ENCODE measurements at places on chromosomes 12 and 14.

DNA sequence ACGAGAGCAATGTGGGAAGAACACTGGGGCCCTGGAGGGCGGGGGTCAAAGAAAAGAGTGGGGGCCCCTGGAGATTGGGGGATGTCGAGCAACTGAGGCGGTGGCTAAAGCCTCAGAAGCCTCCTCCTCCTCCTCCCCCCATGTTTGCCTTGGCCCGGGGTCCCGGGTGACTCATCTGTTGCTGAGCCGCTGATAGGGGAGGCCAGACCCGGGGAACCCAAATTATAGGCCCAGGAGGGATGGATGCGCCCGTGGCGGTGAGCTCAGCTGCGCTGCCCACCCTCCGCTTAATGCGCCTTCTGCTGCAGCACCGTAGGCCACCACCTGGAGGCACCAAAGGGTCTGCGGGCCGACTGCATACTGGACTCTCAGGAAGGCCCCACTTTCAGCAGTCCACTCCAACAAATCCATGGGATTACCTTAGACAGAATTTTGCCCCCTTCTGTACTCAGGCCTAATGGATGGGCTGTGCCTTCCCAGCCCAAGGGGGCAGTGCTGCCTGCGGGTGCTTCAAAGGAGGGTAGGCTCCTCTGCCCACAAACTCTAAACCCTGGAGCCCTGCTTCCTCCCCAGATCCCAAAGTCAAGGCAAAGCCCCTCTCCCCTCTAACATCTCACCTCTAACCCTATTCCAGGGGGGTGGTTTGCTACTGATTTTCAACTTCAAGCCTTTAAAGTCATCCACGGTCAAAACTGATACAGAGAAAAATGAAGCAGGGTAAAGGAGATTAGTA is 2.6 kb upstream of the WNT10B start:
- DNase-seq, result peak; percentile 23

- DNase-seq, result no peak
These were observed 1.0 kb upstream of the TAS2R13 start for GRCh38 chr12:10910380-10910779.

GRCh38 chr12:68765696-68766095 is 19.7 kb downstream of the SLC35E3 start:
- no peak for DNase-seq

GRCh38 chr12:87779858-87780498 is 249.2 kb downstream of the C12orf50 start:
- DNase-seq, result no peak

- no peak for DNase-seq
These were observed 13.6 kb upstream of the TMED10 start for GRCh38 chr14:75190023-75190422.

DNA sequence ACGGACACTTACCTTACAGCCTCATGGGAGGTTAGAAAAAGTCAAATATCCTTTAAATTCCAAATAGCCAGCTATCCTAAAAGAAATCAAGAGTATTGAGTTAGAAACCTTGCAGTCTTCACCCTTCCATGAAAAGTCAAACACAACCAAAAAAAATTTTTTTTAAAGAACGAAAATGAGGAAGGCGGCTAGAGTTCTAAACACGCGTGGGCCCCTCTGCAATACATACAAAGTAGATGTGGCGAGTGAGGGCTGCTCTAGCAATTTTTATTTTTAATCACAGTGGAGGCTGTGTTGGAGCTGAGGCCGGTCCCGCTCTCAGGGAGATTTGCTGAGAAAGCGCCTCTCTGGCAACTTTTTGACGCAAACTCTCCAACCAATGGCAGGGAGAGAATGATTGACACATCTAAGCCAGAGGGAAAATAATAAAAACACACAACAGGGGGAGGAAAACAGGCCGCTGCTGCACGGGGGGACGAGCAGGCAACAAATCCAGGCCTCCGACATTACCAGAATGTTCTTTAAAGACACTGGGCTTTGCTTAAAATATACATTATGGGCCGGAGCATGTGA is at the start of gene OTX2:
Gene OTX2, minus strand, starts transcription at position 333 of the 573 bp plus-strand sequence. CDS start 5,023 bp downstream, outside the sequence.
- DNase-seq, result no peak

- DNase-seq, result peak; percentile 59
These were observed 394.5 kb upstream of the ATP2B1 start for GRCh38 chr12:90102957-90103652.

DNA sequence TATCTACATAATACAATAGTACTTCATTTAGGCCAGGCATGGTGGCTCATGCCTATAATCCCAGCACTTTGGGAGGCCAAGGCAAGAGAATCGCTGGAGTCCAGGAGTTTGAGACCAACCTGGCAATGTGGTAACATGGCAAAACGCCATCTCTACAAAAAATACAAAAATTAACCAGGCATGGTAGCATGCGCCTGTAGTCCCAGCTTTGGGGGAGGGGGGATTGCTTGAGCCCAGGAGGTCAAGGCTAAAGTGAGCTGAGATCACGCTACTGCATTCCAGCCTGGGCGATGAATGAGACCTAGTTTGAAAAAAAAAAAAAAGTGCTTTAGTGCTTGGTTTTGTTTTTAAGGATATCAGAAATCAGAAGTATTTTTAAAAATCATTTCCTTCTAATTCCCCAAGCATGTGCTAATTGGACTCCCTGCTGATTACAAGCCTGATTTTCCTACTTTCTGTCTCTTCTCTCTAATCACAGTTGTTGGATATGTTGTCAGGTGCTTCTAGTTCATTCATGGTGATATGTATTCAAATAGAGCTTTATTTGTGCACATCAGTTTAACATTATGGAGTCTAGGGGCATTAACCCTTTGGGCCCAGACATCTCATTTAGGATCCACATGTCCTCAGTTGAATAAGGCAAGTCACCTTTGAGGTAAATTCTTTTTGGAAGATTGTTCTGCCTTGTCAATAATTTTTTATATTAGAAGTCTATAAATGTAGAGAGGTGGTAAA is 7.0 kb upstream of the KRAS start:
- DNase-seq, result no peak

DNA sequence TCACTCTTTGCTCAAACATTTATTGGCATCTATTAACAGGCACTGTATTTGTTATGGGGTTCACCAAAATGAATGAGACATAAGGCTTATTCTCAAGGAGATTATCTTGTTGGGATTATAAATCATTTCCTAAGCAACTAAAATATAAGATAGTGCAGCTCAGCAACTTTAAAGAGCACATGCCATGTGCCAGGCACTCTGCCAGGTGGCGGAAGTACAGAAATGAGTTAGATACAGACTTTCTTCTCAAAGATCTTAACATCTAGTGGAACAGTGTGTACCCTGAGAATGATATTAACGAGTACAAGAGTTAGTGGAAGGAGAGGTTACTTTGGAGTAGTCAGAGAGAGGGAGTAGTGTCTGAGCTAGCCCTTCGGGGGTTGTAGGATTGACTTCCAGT is 28.4 kb upstream of the TOMM20L start:
- no peak for DNase-seq

DNA sequence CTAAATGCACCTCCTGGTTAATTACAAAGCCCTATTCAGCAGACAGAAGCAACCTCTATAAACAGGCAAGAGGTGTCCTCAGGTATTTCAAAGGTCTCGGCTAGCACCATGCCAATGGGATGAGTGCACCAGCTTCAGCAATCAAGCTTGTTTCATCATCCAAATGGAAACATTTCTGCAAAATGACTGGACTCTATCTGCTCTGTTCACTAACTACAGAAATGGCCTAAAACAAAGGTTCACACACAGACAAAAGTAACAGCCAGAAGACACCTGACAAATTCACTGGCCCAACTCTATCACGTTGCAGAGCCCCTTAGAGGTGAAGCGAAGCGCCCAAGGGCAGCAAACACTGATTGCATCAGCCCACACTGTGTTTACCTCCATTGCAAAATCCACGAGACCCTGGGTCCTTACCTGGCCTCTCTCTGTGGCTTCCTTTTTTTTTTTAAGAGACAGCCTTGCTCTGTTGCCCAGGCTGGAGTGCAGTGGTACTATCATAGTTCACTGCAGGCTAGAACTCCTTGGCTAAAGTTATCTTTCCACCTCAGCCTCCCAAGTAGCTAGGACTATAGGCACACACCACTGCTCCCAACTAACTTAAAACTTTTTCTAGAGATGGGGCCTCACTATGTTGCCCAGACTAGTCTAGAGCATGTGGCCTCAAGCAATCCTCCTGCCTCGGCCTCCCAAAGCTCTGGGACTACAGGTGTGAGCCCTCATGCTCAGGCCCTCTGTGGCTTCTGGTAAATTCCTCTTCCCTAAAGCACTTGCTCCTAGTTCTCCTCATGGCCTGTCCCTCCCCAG is 8.5 kb upstream of the SYNE3 start:
- DNase-seq, result peak; percentile 39

- DNase-seq, result peak; percentile 84
These were observed 17.8 kb upstream of the CD9 start for GRCh38 chr12:6182279-6182898.

DNA sequence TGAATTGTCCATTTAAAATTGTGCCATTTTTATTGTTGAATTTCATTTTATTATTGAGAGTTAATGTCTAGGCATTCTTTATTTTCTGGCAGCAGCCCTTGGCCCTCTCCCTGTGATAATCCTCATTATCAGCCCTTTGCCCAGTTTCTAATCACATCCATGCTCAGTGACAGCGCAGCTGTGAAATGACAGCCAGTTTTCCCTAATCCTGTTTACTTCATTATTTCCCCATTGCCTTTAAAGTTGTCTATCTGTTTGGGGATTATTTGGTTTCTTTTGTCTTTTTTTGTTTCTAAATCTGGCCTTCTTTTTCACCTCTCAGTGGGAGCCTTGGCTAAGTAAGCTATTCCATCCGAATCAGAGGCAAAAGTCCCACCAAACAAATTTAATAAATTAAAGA is 476.9 kb downstream of the SLC6A15 start:
- no peak for DNase-seq

DNA sequence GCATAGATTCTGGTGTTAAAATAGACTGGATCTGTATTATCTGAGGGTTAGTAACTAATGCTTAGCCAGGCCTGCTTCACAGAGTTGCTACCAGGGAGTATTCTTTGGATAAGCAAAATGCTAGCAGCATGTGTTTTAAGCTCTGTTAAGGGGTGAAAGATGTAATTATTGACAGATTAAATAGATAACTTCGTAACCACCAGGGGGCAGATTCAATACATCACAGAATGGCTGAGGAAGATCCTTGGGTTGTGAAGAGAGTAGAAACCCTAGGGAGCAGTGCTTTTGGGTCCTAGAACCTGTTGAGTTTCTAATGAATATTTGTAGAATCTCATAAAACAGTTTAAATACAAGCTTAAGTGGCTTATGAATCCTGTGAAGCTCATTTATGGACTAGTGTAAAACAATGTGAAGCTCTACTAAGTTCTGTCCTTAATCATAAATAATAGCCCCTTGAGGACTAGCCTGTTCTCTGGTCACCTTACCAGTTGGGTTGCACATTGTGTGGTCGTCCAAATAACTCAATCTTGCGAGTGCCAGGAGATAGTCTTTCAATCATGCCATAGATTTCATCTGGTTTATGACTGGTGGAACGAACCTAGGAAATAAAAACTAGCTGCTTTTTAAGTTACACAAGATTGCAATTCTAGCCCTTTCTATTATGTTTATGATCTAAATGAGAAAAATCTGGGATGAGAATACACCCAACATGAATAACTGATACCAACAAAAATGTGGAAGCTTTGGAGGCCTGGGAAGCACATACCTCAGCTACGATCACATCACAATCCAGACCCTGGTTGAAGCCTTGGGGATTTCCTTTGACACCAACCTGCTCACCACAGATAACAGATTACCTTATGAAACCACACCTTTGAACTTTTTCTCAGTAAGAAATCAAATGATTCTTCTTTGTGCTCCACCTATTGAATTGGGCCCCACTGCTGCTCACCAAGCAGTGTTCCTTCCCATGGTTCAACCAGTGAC is 12.3 kb downstream of the METTL3 start:
- peak; percentile 45 for DNase-seq

DNA sequence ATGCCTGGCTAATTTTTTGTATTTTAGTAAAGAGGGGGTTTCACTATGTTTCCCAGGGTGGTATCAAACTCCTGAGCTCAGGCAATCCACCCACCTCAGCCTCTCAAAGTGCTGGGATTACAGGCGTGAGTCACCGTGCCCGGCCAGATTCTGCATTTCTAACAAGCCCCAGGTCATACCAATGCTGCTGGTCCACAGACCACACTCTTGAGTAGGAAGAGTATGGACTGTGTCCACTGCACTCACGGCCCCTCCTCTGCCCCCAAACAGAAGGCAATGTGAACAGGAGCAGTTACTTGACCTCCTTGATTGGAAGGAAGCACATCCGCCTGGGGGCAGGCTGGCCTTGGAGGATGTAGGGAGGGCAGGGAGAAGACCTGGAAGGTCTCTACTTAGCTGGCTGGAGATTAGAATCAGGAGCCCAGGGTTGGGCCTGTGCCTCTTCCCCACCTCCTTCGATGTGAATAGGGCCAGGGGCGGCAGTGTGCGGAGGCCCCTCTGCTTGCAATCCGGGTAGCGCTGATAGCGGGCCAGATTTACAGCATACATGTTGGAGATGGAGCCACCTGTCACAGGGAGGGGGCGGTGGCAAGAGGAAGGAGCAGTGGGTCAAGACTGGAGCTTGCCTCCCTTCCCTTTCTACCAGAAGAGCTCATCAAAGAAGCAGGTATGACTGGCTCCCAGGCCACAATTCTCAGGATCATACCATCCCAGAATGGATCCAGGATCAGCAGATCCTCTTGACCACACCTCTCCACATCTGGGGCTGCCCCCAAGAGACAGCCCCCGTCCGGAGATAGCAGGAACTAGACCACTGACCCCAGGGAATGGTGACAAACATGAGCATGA is 9.4 kb upstream of the ZNF740 start:
- DNase-seq, result no peak

All from small intestine (tissue), 16 donors.